ENCODE measurements at places on chromosomes 3 and 15.

- DNase-seq = no peak
Observed at GRCh38 chr15:69669446-69669845, 216.8 kb downstream of the RPLP1 start.

DNA sequence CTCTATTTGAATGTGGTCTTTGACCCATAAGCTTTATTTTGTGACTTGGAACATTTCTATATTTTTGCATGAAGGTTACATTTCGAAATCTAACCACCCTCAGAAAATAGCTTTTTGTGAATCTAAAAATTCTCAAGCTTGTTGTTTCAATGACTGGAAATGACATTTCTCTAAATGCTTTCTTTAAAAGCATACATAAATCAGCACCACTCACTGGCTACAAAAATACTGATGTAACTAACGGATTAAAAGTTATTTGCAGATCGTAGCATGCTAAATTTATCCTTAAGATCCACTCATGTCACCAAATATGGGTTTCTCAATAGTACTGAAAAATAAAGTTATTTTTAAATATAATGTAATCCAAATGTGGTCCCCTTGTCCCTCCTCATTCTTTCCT is 55.2 kb upstream of the ACAN start:
- DNase-seq = no peak

GRCh38 chr15:88635318-88635717 is 3.5 kb upstream of the ISG20 start:
- DNase-seq = no peak

DNA sequence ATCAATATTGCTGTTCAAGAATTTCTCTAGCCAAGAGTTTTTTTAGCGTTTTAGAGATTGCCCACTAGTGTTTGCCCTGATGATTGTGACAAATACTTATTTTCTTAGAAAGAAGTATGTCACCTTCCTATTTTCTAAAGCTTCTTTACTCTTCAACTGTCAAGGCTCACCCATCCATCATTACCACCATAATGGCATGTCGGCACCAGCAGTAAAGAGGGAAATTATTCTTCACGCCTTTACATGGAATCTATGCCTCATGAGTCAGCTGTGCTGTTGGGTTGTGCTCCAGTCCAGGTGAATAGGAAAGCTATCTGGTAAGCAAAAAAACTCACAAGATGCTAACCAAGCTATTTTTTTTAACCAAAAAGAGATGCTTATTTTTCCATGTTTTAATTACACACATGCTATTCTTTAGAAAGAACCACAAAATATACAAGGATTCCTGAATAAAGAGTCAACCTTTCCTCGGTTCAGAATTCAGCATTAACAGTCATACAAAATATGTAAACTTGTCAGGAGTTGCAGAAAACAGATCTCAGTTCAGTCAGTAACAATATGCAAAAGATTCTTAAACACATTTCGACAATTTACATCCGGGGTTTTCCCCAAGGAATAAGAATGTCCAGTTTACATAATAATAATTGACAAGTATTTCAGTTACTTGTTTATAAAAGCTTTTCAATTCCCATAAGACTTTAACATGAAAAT is 128.0 kb downstream of the ATP8B4 start:
- no peak for DNase-seq
